ENCODE measurements at places on chromosomes 1 and 21.

DNA sequence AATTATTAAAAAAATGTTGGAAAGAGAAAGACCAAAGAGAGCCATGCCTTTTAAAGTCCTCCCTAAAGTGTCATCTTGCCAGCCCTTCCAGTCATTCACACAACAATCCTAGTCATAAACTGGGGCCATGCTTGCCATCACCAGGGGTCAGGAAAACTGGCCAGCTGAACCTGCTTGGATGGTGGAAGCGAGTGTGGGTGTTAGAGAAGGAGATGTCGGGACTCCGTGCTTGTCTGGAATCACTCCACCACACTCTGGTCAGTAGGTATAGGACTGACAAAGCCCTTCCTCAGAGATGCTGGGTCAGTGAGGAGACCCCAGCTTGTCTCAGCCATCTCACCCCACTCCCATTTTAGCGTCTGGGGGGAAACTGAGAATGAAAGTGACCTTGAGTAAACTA, 3.3 kb upstream of the HAPLN2 start:
- DNase-seq: no peak

GRCh38 chr1:95247607-95248006, 13.6 kb downstream of the RWDD3 start:
- DNase-seq: no peak

GRCh38 chr1:59499273-59499942, 202.5 kb downstream of the FGGY start:
- DNase-seq: peak; percentile 39

- no peak for DNase-seq
Measured at GRCh38 chr1:81430955-81431623, 369.6 kb upstream of the ADGRL2 start.

DNA sequence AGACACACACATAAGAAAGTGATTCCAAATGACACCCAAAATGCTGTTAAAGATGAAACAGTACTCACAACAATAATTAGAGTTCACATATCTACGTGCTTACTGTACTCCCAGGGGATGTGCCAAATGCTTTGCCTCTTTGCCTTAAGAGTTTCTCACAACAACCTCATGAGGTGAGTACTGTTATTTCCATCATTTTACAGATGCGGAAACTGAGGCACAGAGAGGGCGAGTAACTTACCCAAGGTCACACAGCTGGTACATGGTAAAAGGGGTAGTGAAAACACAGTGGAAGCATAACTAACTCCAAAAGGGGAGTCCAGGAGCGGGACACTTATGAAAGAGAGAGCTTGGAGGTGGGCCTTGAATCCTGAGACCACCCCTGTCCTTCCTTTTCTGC, 171.8 kb downstream of the ACTL8 start:
- DNase-seq: no peak
